Activated naive CD4-positive, alpha-beta T cell (primary cell): ENCODE measurements at places on chromosomes 5 and 9.

GRCh38 chr9:1469996-1470395, 419.8 kb downstream of the DMRT2 start:
- DNase-seq = no peak

GRCh38 chr5:134178096-134178419, 1.3 kb upstream of the SKP1 start:
- DNase-seq = no peak

DNA sequence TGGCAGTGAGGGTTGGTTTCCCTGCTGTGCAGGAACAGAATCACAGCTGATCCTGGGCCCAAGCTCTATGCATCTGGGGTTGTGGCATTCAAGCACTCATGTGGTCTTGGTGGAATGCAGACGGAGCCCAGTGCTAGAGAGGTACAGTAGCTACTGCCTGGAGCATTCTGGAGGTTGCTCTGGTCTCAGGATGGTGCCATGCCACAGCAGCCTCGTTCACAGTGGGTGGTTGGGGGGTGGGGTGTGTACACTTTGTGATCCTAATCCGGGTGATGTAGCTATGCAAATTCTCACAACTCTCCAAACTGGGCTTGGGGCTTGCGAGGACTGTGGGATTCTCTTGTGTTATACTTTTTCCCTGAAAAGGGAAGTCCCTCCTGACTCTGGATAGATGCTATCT, 45.2 kb downstream of the FGD3 start:
- DNase-seq = no peak

GRCh38 chr9:94167376-94167890, 83.2 kb downstream of the PTPDC1 start:
- no peak for DNase-seq

- DNase-seq = no peak
Observed at GRCh38 chr9:132733260-132733815, 63.1 kb downstream of the GTF3C4 start.

GRCh38 chr5:15547261-15547839, 47.4 kb downstream of the FBXL7 start:
- DNase-seq = no peak

DNA sequence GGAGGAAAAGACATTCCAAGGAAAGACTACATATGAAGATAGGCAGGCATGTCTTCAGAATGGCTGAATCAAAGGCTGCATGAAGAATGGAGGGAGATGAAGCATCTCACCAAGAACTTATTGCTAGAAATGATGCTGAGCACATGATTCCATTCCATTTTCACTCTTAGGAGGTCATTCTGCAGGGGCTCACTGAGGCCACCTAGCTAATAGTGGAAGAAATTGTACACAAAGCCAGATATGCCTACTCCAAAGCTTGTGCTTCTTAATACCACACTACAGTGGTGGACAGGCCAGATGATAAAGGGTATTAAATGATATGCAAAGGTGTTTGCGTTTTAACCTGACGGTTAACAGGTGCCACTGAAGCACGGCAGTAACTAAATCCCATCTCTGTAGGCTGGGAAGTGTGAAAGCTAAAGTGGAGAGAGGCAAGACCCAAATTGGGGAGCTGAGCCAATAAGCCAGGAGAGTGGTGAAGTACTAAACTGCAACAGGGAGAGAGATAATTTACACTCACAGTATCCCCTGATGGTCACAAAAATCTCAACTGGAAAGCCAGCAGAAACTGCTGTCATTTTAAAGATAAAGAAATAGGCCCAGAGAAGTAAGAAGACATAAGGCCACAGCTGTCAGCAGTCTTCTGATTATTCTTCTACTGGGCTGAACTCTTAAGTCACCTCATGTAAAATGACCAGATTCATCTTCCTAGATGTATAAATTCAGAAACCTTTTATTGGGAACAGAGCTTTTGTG, 14.6 kb downstream of the NDUFA8 start:
- no peak for DNase-seq

- no peak for DNase-seq
Observed at GRCh38 chr9:35771075-35771433, 17.0 kb upstream of the MSMP start.

DNA sequence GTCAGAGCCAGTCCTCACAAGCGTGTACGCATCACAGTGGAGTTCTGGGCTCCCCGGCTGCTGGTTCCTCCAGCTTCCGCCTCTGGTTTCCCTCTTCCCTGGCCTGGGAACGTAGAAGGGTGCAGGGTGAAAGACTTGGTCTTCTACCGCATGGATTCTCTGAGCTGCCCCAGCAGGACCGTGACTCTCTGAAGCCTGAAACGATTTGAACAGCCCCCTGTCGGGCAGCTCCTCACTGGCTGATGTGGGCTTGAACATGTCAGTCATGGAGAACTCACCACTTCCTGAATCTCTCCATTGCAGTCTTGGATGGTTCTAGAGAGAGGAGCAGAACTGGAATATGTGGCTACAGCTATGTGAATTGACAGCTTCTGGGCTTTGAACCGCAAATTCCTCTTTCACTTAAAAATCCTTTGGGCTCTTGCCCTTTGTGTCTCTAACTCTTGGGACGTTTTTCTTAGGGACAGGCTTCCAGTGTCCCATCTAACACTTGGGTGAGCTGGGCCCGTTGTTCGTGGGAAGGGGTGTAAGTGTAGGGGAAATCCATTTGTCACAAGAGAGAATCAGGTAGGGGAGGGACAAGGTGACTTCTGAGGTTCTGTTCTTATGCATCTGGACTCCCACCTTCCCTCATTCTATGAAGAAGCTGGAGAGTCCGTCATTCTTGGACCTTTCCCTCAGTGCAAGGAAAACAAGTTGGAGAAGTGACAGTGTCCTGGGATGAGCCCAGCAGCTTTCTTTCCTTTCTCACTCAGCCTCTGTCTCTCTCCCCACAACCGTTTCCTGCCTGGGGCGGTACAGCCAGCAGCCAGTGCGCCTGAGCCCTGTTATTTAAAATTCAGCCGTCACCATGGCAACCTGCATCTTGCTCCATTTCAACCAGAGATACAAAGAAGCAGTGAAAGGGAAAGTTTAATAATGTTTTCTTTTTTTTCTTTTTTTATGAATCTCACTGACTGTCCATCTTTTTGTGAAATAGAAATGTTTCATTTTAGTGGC, 84.7 kb downstream of the PTTG1 start:
- no peak for DNase-seq

DNA sequence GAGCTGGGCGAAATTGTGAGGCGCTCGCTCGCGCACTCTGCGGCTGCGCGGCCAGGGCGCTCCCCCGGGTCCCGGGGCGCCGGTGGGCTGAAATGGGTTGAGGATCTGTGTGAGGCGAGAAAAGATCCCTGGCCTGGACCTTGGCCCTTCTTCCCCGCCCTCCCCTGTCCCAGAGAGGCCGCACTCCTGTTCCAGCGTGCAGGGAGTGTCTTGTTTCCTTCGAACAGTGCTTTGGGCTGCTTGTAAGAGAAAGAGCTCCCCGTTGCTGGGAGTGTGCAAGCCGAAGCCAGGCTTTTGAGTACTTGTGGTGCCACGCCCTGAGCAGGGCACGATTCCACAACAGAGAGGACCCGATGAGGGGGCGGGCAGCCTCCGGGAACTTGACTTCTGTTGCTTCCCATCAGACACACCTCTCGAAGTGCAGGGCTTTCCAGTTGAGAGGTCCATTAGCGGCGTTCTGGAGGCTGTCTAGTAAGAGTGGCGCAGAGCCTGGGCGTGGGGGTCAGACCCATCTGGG, 535 bp downstream of the DOLPP1 start:
- DNase-seq = no peak

- DNase-seq = no peak
Observed at GRCh38 chr9:111890334-111890733, 6.3 kb upstream of the UGCG start.
